ENCODE measurements at places on chromosomes 13 and 19.

- no peak for DNase-seq
Measured at GRCh38 chr19:46555628-46556280, 45.4 kb upstream of the CALM3 start.

GRCh38 chr19:48135411-48135810 is 24.8 kb upstream of the PLA2G4C start:
- no peak for DNase-seq

DNA sequence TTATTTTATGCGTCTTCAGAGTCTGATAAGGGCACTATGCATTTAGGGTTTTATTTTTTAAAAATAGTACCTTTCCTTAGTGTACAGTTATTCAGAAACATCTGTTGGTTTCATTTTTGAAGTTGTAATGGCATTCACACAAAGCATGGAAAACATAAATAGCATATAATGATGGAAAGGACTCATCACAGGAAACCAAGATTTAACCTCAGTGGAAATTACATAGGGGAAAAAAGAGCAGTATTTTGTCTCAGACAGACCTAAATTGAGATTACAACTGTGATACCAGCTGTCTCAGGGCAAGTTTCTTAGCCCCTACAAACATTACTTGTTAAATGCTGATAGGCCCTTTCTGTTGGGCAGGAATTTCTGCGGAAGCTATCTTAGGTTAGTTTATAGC is 57.2 kb downstream of the NHLRC3 start:
- no peak for DNase-seq

DNA sequence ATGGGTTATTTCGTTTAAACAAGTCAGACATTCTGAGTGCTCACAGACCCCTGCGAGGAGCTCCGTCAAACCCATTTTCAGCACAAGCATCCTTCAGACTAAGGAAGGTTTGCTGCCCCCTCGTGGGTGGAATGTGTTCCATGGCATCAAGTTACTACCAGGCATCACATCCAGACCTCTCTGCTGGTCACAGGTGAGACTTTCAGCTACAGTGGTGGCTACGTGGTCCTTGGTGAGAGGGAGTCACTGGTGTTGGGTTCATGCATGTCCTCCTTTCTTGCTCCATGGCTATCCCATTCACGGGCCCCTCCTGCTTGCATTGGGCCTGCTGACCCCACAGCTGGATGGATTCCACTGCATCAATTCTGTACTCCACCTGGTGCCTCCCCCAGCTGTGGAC is 9.1 kb upstream of the LILRB5 start:
- DNase-seq, result peak; percentile 55

DNA sequence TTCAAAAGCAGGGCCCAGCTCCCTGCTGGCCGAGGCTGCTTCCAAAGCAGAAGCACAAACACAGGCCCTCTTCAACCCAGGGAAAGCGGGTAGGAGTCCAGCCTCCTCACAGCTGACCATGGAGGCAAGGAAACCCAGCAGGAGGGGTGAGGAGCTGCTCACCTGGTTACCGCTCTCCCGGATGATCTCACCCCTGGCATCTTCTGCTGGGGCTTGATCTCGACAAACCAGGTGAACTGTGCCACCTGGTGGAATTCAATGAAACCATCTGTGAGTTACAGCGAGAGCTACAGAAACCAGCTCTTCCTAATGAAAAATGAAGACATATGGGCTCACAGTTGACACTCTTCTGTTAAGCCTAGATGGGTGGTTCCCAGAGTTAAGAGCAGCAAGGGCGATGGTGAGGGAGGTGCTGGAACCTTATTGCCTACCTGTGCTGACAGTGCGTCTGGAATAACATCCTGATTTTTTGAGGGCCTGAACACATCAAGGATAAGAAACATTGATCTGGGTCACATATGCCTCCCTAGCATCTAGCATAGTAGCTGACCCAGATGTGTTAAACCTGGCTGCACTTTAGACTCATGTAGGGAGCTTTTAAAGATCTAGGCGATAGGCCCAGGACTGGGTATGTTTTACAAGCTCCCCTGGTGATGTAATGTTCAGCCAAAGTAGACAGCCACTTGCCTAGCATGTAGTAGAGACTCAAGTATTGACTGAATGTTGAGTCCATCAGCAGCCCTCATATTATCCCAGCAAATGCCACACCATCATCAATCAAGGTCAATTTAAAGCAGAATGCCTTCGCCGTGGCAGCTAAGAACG is 6.1 kb downstream of the DHRS12 start:
- peak; percentile 69 for DNase-seq

- peak; percentile 92 for DNase-seq
Measured at GRCh38 chr19:56477429-56478338, 539 bp upstream of the ZNF667 start.

GRCh38 chr13:59337070-59337469 is 826.7 kb downstream of the DIAPH3 start:
- DNase-seq, result no peak

- DNase-seq, result no peak
Measured at GRCh38 chr13:19862481-19863313, 752 bp downstream of the ZMYM5 start.

DNA sequence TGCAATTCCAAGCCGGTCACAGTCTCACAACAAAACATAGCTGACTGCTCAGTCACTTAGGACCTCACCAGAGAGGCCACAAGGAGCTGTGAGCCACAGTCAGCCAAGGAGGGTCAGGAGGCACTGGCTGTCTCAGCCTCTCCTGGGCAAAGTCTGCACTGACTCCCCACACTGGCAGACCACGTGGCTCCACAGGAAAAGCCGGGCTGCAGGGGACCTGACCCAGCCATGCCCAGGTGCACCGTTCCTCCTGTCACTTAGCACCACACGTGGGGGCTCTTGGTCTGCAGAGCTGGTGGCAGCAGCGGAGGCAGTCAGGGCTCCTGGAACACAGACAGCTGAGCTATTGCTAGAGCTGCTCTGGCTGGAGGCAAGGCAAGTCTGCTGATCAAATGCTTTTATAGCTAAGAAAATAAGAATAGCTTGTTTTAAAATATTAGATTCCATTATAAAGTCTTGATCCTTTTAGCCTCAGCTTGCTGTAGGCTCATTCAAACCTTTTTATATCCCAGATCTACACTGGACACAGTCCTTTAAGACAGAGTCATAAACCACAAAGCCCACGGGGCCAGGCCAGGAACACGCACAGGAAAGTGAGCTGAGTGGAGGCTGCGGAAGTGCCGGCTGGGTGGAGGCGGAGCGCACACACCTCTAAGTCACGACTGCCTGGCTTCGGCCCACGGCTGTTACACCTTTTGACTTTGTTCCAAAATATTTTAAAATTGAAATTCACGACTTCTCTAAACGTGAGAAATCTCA is 744.1 kb downstream of the UQCRFS1 start:
- no peak for DNase-seq

GRCh38 chr13:67217880-67218279 is 12.3 kb downstream of the PCDH9 start:
- DNase-seq, result no peak

GRCh38 chr13:24134757-24135156 is 25.8 kb upstream of the SPATA13 start:
- no peak for DNase-seq

GRCh38 chr13:104318121-104318520 is 1251.9 kb upstream of the SLC10A2 start:
- DNase-seq, result no peak

DNA sequence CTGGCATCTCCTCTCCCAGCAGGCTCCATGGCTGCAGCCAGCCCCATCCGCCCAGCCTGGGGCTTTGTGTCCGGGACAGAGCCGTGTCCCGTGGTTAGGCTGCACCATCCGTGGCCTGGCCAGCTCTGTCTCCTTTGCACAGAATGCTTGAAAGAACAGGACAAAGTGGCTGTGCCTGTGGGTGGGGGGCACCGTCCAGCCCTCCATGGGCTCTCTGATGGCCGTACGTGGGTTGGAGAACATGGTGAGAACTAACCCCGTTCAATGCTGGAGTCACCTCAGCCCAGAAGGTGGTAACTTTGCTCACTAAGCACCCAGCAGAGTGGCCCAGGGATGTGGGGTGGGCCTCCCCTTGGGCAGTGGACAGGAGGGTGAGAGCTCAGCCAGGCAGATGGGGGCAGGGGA is 2.8 kb downstream of the RPS15 start:
- no peak for DNase-seq

GRCh38 chr13:111460548-111461444 is 140.4 kb downstream of the TEX29 start:
- peak; percentile 42 for DNase-seq

- DNase-seq, result no peak
Measured at GRCh38 chr13:35804901-35805300, 326.3 kb downstream of the DCLK1 start.

DNA sequence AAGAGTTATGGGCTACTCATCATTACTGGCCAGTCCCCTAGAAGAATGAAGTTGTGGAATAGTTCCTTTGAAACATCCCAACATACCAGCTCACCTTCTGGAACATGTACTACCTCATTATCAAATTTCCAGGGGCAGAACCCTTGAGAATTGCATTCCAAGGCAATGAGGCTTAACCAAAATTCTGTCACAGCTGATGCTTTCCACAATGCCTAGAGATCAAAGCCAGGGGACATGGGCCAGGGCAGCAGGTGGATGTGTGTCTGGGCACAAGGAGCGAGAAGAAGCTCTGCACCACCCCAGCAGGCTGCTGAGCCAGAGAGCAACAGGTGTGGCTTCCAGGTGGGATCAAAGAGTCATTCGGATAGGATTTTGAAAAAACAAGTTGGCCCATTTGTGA is 362.1 kb downstream of the EFNB2 start:
- no peak for DNase-seq

GRCh38 chr13:95075506-95075905 is 225.7 kb downstream of the ABCC4 start:
- no peak for DNase-seq

DNA sequence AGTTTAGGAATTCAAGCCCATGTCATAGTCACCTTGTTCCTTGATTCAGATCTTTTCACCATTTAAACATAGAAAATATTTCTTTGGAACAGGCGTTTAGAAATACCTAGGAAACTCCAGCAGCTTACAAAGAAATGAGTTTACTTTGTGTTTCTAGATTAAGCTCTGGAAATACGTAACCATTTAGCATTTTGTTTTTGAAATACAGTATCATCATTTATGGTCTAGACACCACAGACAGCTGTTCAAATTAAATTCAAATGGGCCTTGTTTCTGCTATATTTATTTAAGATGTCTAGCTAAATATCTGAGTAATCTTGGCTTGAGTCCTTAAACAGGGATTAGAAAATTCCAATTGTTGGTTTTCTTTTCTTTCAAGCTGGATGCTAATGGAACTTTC is 228.5 kb downstream of the NDFIP2 start:
- DNase-seq, result no peak

DNA sequence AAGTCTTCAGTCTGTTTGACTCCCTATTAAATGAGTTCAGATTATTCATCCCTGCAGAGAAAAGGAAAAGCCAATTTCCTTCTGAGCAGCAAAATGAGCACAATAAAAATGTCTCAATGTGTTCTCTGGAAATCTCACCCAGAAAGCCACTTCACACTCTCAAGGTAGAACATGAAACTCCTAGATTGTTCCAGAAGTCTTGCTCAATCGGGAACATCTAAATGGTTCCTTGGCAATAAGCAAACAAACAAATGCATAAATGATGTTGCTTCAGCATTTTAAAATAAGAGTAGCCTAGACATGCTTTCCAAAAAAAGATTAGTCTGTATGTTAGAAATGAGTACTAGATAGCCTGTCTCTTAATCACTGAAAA is 59.7 kb upstream of the TNFRSF19 start:
- no peak for DNase-seq

- DNase-seq, result no peak
Measured at GRCh38 chr13:71727662-71728061, 139.3 kb downstream of the DACH1 start.

GRCh38 chr19:47863514-47863936 is 4.5 kb downstream of the TPRX2 start:
- peak; percentile 81 for DNase-seq

DNA sequence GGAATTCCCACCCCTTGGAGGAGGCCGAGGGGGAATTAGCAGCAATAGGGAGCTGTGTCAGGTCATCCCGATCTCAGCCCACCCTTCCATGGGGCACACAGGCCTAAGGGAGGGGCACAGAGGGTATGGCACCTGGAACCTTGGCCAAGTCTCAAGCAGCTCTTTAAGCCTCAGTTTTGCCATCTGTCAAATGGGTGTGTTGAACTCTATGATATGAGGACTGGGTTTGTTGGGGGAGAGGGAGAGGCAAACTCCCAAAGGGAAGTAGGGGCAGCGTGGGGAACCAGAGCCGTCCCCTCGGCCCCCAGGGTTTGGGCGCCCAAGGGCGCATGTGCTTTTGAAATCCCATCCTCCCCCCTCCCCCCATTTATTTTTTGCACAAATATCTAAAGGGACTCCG is 49.7 kb downstream of the COLGALT1 start:
- DNase-seq, result no peak

- no peak for DNase-seq
Measured at GRCh38 chr19:56159009-56159559, 16.7 kb upstream of the GALP start.

DNA sequence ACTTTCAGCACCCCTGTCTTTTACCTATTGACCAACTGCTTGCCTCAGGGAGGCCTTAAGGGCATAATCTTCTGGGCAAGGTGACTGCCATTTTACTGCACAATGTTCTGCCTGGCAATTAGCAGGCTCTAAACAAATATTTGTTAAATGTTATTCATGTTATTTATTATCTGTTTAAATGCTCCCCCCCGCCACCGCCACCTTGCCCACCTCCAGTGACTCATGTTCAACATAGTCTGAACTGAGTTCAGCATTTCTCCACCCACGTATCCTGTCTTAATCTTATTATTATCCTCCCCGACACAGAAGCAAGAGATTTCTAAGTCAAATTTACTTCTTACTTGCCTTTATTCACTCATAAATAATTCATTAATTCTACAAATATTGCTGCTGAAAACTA is 144.8 kb downstream of the LIG4 start:
- no peak for DNase-seq

DNA sequence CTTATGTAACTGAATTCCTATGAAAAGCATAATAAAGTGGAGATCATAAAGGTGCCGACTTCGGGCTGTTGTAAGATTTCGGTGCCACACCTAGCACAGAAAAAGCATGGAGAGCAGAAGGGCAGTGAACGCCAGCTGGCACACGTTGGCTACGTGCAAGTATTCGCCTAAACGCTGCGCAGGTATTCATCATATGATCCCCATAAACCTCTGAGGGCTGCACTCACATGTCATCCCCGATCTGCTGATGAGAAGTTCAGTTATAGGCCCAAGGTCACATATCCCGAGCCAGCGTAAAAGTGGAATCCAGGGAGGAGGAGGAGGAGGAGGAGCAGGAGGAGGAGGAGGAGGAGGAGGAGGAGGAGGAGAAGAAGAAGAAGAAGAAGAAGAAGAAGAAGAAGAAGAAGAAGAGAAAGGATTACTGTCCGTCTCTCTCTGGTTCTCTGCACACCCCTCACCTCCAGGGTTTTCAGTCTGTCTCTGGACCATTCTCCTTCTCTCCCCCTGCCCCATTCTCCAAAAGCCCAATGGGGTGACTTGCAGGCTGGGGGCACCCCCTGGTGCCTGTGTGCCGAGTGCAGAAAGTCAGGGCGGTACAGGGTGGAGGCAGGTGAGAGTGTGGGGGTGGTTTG is 18.6 kb upstream of the CYP2S1 start:
- no peak for DNase-seq

GRCh38 chr13:23851106-23851505 is 38.1 kb downstream of the MIPEP start:
- no peak for DNase-seq

DNA sequence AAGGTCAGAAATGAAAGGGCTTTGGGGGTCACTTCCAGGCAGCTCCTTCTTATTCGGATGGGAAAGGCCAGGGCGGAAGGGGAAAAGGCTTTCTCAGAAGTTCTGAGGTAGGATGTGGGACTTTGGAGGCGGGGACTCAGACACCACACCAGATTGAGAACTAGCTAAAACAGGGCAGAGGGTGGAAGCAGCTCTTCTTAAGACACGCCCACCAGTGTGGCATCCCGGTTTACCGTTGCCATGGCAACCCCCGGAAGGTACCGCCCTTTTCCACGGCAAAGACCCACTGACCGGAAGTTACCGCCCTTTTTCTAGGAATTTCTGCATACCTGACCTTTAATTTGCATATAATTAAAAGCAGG is 3.8 kb upstream of the LILRA5 start:
- no peak for DNase-seq
